ENCODE measurements at places on chromosomes 3 and 15. TPM values are rescaled to one million over a fixed set of nuclear protein-coding genes. Genes with fewer than 3 reads are reported as not detected.

DNA sequence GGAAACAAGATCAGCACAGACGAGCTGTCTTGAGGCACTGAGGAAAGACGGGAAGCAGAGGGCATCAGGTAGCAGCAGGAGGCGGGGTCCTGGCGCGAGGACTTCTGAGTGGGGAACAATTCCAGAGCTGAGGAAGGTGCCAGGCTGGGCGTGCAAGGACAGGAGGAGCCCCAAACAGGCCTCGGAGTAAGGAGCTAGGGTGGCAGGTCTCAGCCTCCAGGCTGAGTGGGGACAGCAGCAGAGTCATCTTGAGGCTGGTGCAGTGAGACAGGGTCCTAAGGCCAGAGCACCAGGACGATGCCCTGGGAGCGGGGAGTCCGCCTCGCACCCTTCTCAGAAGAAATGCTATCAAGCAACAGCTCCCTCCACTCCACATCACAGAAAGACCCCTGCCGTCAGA is 78.4 kb downstream of the PCSK6 start:
- no peak overlapping the region for H3K27ac ChIP-seq
- H3K36me3 ChIP-seq = no peaks in the 10 kb centered on the region
- H3K27me3 ChIP-seq = no peaks in the 10 kb centered on the region
- DNase-seq = no peak
- H3K4me1 ChIP-seq = no peaks in the 10 kb centered on the region
- H3K4me3 ChIP-seq = no peak overlapping the region

- no peaks in the 10 kb centered on the region for H3K27me3 ChIP-seq
- H3K27ac ChIP-seq = peak overlapping the region; percentile 81
- no peak overlapping the region for H3K4me3 ChIP-seq
- H3K4me1 ChIP-seq = peaks cover 57% of the 10 kb centered on the region
- H3K36me3 ChIP-seq = no peaks in the 10 kb centered on the region
- DNase-seq = no peak
Observed at GRCh38 chr15:67138891-67139855, 73.8 kb downstream of the SMAD3 start.

Gene WDR72
- 0.28 TPM for total RNA-seq

DNA sequence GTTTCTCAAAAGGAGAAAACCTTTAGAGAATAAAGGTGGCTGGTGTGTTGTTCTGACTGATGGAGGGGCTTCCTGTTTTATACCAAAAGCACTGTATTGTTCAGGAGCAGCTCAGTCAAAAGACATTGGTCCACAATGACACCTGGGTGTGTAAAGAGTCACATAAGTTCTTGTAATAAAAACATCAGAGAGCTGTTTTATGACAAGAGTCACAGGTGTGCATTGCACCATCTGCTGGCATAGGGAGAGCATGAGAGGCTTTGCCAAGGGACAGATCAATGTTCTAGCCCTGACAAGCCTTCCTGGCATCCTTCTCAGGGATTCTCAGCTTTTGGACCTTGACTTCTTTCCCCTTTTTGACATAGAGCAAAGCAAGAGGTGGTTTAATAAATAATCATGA is 20.4 kb downstream of the ARPP21 start:
- H3K36me3 ChIP-seq = peaks cover 35% of the 10 kb centered on the region
- H3K4me1 ChIP-seq = peaks cover 61% of the 10 kb centered on the region
- no peak overlapping the region for H3K4me3 ChIP-seq
- DNase-seq = no peak
